ENCODE measurements at places on chromosomes 1 and 21.
A peak's percentile ranks its signal among the peaks of the same experiment; 100 is the strongest.

- DNase-seq = no peak
These were observed 39.1 kb upstream of the WASF2 start for GRCh38 chr1:27528818-27529703.

DNA sequence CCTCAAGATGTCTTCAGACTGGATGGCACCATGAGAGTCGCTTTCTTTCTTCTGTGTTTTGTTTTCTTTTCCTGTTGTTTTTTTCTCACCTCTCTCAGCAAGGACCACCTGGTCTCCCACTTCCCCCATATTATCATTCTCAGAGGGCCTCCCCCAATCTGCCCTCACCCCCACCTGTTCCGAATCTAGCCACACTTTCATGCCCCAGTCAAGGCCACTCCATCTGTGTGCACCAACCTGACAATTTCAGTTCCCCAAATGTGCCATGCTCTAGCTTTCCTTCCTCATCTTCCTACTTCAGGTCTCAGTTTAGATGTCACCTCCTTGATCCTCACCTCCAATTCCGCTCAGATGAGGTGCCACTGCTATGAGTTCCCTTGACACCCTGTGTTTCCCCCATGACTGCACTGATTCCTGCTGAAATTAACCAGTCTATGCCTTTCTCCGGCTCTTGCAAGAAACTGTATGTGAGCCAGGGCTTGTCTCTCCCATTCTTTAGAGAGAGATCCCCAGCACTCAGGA, 146.2 kb downstream of the PLPP3 start:
- DNase-seq = no peak

- no peak for DNase-seq
These were observed 911 bp downstream of the LMO4 start for GRCh38 chr1:87329526-87330056.

- DNase-seq = no peak
These were observed 518.2 kb downstream of the ADGRL2 start for GRCh38 chr1:82318921-82319320.

DNA sequence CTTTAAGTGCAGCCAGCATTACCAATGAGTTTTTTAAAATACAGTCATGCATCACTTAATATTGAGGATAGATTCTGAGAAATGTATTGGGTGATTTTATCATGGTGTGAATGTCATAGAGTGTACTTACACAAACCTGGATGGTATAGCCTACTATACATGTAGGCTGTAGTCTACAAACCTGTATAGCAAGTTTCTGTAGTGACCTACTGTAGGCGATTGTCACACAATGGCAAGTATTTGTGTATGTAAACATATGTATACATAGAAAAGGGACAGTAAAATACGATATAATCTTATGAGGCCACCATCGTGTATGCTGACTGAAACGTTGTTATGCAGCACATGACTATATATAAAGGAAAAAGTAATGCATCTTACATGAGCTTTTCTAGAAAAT, 48.2 kb downstream of the RPE65 start:
- no peak for DNase-seq

GRCh38 chr1:33306653-33307493, 14.0 kb downstream of the A3GALT2 start:
- DNase-seq = no peak

GRCh38 chr1:198903203-198903602, 264.4 kb downstream of the PTPRC start:
- DNase-seq = no peak

DNA sequence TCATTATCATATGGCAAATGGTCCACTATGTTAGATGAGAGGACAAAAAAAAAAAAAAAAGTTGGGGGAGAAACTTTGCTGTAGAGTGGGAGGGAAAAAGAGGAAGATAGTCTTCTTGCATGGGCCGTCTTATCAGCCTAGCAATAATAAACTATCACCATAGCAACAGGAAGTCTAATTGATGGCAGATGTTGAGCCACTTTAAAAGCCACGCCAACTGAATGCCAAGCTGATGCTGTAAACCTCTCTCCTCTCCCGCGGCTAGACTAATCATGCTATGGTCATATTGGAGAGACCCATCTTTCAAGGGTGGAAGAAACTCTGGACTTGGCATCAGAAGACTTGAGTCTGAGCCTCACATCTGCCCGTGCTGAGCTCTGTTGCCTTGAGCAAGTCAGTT, 122.2 kb upstream of the HOOK1 start:
- no peak for DNase-seq

- no peak for DNase-seq
These were observed 4.3 kb downstream of the OSBPL9 start for GRCh38 chr1:51621161-51621560.

- DNase-seq = no peak
These were observed 98.3 kb upstream of the CAMK1G start for GRCh38 chr1:209485167-209485566.

- DNase-seq = no peak
These were observed 32.3 kb downstream of the ERRFI1 start for GRCh38 chr1:7993593-7994479.

DNA sequence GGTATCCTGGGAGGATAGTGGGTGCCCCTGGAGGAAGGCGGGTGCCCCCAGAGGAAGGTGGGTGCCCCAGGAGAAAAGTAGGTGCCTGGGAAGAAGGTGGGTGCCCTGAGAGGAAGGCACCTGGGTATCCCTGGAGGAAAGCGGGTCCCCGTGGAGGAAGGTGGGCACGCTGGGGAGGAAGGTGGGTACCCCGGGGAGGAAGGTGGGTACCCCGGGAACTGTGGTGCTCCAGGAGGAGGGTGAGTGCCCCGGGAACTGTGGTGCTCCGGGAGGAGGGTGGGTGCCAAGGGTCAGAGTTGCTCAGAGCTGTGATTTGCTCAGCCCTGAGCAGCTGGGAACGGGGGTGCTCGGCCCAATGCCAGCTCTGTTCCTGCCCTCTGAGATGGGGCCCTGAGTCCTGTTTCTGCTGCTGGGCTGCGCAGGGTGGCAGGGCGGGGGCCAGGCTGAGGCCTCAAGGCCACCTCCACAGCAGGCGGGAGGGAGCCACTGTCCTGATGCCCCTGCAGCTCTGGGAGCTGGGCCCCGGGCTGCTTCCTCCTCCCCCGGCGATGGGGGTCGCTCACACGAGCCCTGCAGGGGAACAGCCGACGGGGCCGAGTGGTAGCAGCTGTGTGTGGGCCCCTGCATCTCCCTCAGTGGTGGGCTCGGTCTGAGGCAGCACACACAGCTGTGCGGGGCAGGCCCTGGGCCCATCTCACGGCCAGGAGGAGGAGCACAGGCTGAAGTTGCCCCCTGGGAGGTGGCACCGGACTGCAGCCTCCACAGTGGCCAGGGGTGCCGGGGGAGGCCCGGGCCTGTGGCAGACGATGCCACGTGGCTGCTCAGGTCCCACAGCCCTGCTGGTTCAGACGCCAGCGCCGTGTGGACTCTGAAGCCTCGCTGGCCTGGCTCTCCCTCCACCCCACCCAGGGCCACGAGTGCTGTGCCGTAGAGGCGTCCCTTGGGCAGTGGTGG, 57.4 kb downstream of the SLX9 start:
- no peak for DNase-seq

- DNase-seq = no peak
These were observed 20.8 kb downstream of the CR1 start for GRCh38 chr1:207516729-207517128.

DNA sequence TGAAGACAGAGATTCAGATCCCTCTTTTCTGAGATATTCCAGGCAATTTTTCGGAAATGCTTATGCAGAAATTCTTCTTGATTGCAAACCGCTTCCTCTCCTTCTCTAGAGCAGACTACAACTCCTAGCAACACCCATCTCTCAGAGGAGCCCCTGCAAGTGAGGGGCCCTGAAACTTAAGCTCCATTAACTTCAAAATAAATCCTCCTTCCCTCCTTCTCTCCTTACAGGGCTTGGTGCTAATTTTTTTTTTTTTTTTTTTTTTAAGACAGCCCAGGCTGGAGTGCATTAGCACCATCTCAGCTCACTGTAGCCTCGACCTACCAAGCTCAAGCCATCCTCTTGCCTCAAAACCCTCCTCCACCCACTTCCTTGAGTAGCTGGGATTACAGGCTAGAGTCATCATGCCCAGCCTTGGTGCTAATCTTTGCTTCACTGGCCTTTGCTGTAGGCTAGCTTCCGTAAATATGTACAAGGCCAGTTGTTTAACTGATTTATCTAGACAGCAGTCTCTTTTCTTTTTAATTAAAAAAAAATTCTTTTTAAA, 30.2 kb upstream of the SFPQ start:
- DNase-seq = no peak

GRCh38 chr1:32918179-32918578, 17.0 kb upstream of the TMEM54 start:
- no peak for DNase-seq

DNA sequence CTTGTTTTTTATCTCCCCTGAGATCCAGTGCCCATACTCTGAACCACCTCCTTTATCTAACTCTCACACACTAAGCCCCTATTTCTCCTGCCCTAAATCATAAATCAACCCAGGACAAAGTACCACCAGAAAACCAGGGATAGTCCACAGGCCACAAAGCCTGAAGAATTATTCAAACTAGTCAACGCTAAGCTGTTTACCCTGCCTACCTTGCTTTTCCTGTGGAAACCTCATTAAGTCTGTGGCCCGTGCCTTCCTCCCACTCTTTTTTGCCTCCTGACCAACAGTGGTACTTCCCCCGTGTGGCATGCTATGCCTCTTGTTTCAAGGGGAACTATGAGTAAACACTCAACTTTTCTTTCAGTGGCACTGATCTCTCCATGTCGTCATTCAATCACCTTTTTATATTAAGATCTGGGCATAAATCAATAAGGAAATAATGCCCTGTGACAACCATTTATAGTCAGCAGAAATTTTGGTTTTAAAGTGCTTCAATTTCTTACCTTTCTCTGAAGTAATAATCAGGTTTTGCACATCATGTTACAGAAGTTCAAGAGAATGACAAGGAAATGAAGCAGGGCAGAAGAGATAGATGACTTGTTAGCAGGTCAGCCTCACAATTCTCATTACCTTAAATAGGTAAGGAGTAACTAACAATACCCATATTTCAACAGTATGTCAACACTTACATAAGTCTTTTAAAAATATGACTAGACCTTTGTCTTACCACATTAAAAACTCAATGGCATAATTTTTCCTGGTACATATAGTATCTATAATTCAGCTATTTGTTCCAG, 32.1 kb downstream of the EYA3 start:
- peak; percentile 44 for DNase-seq

GRCh38 chr1:52127181-52128180, 14.4 kb upstream of the ZFYVE9 start:
- no peak for DNase-seq

DNA sequence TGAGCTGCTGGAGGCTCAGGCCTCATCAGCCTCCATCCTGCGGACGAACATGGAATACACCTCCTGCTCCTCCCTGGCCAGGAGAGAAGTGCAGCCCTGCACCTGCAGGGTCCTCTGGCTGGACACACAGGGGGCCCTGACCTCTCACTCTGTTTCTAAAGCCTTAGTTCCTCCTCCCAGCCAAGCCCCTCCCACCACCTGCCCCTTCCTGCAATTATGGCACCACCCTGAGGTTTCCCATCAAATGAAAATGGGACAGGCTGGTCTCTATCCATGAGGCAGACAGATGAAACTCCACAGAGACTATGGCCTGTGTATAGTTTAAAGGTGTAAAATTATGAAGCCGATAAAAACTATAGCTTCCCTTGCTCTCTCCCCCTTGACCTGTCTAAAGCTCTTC, 42.6 kb downstream of the CACNA1S start:
- no peak for DNase-seq

- no peak for DNase-seq
These were observed 112.5 kb upstream of the KCNK2 start for GRCh38 chr1:214970016-214970415.

GRCh38 chr1:64567426-64568170, 97.7 kb downstream of the CACHD1 start:
- DNase-seq = no peak

DNA sequence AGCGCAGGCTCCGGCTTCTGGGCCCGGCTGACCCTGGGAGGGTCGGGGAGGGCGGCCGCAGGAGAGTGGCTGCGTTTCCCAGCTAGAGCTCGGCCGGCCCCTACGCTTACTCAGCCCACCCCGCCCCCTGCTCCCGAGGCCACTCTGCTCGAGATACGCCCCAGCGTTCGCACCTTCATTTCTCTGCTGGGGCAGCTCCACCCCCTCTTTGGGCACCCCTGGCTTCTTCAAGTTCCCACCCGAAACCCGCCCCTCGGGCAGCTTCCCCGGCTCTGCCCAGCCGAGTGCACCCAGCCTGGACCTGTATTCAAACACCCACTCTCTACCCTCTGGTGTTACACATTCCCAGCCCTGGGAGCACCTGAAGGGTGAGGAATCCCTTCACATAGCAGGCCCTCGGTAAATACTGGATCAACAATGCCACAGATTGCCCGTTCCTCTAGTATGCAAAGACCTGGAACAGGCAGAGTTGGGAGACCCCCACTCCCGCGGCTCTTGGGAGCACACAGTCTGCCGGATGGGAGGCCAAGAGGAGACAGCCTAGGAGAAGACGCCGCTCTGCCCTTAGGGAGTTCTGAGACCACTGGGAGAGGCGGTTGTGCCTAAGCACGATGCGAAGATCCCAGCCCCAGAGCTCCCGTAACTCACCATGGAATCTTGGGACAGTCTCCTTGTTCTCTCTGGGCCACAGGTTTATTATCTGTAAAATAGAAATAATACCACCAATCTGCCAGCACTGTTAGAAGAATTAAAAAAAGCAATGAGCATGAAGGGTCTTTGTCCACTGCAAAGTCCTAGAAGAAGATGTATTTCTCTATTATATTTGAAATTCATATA, 566 bp upstream of the PAQR7 start:
- DNase-seq = no peak

DNA sequence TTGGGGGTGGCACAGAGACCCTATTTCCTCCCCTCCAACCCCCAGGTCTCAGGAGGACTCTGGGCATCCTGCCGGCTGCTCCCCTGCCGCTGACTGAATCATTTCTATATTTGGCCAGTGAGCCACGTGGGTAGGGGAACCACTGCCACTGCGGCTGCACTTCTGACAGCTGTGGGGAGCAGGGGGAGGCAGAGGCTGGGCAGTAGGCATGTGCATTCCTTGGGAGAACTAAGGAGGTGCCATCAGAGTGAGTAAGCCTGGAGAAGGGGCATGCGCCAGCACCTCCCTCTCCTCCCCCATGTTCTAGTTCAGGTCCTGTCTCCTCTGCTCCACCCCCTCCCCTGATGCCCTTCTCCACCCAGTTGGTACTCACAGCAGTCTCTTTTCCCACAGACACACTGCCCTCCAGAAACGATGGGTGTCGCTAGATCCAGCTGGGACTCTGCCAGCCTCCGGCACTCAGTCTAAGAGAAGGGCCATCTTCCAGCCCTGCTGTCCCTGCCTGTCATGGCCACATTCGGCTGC, 12.0 kb downstream of the PPFIA4 start:
- no peak for DNase-seq
